ENCODE measurements at places on chromosomes 3 and 15.

GRCh38 chr3:141328286-141329166 is 39.8 kb upstream of the ZBTB38 start:
- DNase-seq, result no peak

- DNase-seq, result peak; percentile 58
These were observed 679 bp upstream of the MYD88 start for GRCh38 chr3:38137615-38138348.

DNA sequence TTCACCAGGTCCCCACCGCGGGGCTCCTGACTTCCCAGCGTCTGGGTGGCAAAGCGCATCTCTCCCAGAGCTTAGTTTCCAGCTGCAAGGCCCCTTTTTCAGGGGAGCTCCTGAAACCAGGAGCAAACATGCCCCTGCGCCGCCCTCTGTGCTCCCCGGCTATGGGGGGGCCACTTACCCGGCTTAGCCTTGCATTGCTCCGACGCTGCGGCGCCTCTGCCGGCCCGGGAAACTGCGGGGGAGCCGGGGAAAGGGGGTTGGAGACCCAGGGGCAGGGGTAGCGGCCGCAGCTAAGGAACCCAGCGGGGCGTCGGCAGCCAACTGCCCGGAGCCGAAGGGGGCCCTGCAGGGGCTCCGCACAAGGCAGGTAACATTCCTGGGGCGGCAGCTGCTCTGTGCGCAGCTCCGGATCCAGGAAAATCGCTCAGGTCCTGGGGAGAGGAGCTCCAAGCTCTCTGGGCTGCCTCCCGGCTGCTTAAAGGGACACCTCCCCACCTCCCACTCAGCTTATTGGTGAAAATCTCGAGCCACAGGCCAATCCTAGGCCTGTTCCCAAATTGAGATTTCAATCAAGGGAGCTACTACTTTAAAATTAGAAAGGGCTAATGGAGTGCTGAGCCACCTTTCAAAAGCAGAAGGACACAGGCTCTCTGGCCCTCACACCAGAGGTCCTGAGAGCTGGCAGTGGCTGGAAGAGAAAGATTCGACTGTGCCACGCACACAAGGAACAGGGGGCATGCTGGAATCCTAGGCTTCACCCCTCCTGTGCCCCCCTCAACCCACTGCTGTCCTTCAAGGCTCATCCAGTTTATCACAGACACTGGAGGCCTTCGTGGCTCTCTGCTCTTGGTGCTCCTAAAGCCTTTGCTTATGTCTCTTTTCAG is 42.7 kb upstream of the PRICKLE2 start:
- peak; percentile 66 for DNase-seq

DNA sequence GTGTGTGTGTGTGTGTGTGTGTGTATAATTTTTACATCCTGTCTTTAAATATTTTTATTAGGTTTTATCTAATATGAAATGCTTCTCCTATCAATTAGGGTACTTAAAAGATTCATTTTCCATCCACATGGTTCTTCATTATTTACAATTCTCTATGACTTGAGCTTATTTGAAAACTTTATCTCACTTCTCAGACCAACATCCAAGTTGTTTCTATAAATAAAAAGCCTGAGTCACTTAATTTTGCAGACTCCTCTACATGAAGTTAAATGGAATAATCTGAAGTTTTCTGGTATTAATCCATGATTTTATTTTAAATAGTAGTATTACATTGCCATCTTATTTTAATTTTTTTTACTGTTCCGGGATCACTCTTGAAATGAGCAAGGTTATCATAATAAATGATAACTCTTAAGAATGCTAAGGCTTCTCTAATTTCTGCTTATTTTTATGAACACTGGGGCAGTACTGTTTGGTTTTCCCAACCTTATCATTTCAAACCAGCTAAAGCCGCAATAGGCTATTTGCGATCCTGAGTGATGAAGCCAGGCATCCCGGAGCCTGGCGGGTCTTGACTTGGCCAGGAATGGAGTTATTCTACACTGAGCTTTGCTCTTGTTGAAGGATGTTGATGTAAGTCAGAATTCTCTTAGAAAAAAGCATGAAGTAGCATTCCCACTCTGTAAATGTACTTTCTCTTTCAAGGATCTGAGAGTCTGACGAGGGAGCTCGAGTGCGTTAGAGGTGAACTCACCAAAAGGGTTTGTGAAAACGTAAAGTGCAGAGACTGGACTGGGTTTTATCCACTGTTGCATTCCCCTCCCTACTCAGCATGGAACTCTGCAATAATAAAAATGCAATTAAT is 220.2 kb upstream of the LRTM1 start:
- no peak for DNase-seq

DNA sequence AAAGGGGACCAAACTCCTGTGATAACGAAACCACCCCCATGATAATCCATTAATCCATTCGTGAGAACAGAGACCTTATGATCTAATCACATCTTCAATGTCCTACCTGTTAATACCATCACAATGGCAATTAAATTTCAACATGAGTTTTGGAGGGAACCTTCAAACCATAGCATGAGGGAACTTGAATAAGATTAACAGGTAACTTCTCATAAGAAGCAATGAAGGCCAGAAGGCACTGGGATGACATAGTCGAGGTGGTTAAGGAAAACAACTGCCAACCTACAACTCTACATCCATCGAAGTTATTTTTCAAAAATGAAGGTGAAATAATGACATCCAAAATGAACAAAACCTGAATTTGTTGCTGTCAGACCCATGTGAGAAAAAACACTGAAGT is 478.9 kb downstream of the EDEM1 start:
- DNase-seq, result no peak

DNA sequence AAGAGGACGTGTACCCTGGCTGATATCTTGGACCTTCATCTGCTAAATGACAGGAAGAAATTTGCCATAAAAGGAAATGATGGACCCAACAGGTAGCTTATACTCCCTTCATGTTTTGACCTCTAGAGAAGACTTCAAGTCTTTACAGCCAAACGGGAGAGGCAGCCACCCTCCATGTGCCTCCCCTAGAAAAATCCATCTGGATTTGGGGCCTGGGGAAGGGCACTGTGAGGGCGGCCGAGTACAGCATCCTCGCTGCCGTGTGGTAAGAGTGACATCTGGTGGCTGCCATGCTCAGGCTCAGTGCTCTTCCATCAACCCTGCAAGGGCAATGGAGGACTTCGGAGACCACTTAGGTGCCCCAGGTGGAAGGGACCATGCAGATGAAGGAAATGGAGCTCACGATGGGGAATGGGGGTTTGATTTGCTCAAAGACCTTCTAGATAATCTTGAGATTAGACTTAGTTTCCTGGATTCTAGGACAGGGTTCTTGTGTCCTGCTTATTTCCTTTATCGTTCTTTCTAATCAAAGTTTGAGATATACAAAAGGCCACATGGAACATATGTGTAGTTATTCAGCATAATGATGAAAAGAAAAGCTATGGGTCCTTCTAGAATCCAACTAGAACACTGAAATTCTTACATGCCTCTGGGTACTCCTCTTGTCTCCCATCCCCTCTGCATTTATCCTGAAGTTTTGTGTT is 44.4 kb downstream of the AQP9 start:
- peak; percentile 44 for DNase-seq

DNA sequence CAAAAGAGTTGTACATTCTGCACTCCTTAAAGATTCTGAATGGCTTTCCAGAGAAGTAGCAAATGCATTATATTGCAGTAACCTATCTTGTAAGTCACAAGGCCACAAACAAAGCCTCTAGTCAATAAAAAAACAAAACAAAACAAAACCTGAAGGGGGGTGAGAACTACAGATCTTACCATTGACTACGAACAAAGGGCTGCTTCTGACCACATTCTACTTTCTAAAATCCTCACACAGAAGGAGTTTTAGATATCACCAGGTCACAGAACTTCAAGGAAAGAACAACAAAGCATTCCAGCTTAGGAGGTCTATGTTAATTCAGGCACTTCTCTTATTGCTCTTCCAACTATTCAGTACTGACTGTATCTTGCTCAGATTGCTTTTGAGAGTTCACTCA is 343.0 kb downstream of the ZBTB20 start:
- no peak for DNase-seq

DNA sequence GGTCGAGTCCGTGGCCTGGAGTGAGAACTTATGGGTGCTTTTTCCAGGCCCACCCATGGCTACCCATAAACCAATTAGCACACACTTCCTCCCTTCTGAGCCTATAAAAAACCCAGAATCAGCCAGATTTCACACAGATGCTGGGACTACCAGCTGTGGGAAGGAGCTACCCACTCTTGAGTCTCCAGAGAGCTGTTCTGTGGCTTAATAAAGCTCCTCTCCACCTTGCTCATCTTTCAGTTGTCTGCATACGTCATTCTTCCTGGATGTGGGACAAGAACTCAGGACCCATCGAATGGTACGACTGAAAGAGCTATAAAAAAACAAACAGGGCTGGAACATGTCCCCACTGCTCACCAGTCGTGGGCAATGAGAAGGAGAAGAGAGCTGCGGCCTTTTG is 555.4 kb upstream of the CCDC54 start:
- no peak for DNase-seq

GRCh38 chr3:181056136-181056732 is 66.7 kb upstream of the DNAJC19 start:
- DNase-seq, result peak; percentile 18

DNA sequence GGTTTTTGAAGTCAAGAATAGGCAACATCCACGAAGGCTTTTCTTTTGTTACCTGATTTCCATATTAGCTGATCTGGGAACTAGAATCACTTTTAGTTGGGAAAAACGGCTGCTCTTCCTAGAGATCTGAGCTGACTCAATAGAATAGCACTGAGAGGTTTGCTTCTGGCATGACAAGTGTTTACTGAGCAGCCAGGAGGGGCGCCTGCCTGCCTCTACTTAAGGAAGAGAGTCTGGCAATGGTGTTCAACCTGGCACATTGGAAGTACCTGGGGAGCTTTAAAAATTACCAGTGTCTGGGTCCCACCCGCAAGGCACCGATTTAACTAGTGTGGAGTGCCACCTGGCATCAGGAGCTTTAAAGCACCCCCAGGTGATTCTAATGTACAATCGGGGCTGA is 34.4 kb downstream of the FAM43A start:
- DNase-seq, result peak; percentile 95

- DNase-seq, result no peak
These were observed 6.3 kb upstream of the PKM start for GRCh38 chr15:72237029-72237852.

DNA sequence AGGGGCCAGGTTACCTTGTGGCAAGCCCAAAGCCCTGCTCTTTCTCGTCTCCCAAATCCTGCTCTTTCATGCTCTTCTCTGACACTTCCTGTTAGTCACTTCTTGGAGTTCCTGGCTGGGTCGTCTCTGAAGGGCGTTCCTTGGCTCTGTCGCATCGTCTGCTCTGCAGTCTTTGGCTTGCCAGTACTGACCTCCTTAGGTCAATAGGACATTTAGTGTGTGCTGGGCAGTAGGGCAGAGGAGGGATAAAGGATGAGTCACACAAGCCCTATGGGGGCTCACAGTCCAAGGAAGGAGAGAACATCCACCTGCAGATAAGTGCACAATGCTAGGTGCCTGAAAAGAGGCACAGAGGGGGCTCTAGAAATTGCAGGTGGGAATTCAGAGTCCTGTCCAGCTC is 87.5 kb downstream of the FAM43A start:
- DNase-seq, result no peak

GRCh38 chr3:139302801-139303113 is 41.1 kb upstream of the MRPS22 start:
- DNase-seq, result no peak

DNA sequence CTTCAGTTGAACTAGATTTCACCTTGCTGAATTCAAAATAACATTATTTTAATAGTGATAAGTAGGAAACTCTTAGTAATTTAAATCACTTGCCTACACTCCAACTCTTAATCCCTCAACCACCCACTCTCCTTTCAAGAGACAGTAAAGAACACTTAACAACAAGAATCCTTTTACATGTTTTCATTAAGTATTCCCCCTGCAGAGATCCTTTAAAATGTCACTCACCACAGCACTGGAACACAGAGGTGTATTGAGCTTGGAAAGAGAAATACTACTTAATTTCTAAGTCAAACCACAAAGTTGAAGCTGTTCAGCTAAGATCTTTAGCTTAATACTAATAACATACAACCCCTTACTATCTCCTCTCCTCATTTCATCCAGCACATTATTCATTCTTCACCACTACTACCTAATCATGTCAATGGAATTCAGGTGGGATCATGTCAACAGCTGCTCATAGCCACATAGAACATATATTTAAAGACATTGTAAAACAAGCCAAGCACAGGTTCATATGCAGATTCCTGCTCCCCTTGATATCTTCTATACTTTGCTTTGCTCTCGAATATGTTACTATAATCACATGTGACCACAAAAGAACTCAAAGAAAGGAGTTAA is 40.5 kb downstream of the IMPG2 start:
- no peak for DNase-seq

DNA sequence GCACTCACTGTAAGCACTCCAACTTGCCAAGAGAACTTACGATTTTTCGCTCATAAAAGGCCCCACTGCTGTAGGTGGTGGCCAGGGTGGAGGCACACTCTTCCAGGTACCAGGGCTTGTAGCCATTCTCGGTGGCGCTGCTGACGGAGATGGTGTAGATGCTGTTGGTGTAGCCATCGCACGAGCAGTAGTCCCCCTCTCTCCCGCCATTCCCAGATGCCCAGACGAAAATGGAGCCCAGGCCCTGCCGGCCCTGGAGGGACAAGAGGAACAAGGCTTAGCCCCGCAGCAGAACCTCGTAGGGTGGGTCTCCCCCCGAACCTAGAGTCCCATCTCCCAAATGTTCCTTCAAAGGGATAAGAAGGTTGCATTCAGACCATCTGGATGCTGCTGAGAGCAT is 96.3 kb downstream of the PCSK6 start:
- no peak for DNase-seq

DNA sequence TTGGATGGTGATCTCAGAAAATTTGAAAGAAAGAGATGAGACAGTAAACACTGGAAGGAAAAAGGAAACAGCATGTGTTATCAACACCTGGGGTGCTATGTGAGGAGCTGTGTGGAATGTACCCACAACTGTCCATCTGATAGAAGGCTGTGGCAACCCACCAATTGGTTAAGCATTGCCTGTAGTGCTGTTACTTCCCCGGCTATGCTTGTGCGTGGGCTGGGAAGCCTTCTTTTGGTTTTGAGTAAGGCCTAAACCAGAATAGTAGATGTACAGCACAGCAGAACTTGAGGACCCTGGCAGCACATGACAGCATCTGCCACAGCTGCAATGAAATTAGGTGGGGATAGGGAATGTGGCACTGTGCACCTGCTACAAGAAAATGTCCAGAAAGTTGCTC is 184.5 kb downstream of the FHIT start:
- no peak for DNase-seq

- DNase-seq, result no peak
These were observed 78.9 kb downstream of the IQSEC1 start for GRCh38 chr3:12994357-12994606.

DNA sequence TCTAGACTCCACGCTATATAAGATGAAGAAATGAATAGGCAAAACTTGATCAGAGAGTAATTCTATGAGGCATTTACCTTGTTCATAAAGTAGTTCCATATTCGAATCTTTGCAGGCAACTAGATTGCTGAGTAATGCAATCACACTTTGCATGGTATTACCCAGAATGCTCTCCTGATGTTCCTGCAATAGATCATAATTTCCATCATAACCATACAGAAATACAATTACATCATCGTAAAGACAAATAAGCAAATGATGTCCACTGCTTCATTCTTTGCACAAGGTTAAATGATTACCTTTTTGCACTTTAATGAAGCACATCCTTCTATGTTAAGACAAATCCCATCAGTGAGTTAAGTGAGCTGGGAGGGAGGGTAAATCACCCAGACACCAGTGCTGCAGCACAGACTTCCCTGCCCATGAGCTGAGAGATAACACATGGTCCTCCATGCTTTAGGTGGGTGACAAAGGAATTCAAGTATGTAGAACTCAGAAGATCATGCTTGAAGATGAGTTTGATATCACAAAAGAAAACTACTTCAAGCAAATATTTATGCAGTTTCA is 366.7 kb downstream of the CTNNB1 start:
- no peak for DNase-seq

GRCh38 chr3:195128255-195129071 is 142.5 kb downstream of the XXYLT1 start:
- no peak for DNase-seq

Data from NCI-H1417 (cell line).